GM23248 (cell line): ENCODE measurements at places on chromosomes 16 and 17. TPM values are rescaled to one million over a fixed set of nuclear protein-coding genes. Genes with fewer than 3 reads are reported as not detected.

- no peak for DNase-seq
These were observed 382.8 kb downstream of the SEC14L1 start for GRCh38 chr17:77523540-77523939.

DNA sequence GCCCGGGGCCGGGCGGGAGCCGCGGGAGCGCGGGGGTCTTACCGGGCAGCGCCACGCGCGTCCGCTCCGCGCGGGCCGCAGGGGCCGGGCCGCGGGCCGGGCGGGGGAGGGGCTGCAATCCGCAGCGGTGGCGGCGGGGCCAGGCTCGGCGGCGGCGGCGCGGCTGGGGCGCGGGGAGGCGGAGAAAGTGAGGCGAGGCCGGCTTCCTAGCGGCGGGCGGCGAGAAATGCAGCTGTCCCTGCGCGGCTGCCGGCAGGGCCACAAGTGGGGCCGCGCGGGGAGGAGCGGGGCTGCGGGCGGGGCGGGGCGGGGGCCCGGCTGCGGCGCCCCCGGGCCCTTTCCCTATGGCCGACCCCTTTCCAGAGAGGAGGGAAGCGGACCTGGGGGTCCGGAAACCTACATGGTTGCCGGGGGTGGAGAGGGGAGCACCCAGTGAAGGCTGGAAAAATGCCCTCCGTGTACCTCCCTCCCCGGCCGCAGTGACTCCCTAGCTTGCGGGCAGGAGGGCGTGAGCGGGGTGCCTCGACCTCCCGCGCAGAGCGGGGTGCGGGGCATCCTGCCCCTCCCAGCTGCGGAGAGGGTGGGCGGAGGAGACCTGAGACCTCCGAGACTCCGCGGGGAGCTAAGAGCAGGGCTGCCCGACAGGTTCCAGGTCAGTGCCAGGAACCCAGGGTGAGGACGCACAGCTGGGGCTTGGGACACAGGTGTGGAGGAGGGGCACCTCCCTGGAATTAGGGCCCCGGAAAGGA, at the start of gene CUEDC1:
Gene CUEDC1, minus strand, starts transcription at position 230 of the 749 bp plus-strand sequence. CDS start 69,848 bp downstream, outside the sequence.
- DNase-seq, result peak; percentile 88

DNA sequence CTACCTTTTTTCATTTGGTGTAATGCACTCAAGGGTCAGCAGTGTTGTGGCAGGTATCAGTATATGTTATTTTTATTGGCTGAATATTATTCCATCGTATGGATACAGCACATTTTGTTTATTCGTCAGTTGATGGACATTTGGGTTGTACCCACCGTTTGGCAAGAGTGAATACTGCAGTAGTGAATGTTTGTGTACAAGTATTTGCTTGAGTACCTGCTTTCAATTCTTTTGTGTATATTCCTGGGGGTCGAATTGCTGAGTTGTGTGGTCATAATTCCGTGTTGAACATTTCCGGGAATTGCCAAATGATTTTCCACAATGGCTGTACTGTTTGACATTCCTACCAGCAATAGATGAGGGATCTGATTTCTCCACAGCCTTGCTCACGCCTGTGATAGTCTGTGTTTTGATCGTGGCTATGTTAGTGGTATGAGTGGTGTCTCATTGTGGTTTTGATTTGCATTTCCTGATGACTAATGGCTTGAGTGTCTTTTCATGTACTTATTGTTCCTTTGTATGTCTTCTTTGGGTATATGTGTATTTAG, 108.4 kb downstream of the OR1D5 start:
- DNase-seq, result peak; percentile 95

GRCh38 chr16:912684-913613, 57.8 kb downstream of the LMF1 start:
- no peak for DNase-seq

DNA sequence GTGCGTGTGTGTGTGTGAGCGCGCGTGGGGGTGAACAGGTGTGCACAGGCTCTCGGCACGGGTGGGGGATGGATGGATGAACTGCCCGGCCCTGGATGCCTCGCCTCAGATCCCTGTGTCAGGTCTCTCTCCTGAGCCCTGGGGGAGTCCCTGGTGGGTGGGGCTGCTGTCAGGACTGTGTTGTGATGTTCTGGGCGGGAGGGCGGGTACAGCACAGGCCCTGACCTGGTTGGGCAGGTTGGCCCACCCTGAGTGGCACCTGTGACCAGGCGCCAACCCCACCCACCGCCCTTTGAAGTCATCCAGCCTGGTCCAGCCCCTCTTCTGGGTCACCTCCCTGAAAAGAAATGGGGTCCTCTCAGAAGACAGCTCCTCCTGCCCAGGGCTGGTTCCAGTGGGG, 41.6 kb upstream of the TAC4 start:
- DNase-seq, result no peak

- DNase-seq, result peak; percentile 78
These were observed 50.2 kb downstream of the CDH11 start for GRCh38 chr16:65071433-65072311.

DNA sequence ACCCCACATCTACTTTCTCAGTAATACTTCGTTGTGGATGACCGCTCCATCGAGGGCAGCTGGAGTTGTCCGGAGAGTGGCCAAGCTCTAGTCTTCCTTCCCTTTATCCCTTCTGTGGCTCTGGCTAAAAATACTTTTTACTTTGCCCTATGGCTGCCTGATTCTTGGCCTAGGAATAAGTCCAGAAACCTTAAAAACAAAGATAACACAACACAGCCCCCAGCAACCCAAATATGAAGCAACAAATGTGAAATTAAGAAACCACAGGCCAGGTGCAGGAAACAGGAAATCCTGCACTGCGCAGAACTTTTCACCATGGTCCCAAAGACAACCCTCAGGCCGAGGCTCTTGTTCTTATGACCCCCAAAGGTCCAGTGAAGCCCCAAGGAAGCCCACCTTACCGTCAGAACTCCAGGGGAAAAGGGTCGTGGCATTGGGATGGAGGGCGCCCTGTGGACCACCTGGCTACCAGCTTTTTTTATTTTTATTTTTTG, 26.0 kb downstream of the TK2 start:
- DNase-seq, result no peak

- no peak for DNase-seq
These were observed 42.9 kb downstream of the LMF1 start for GRCh38 chr16:927931-928330.

GRCh38 chr17:67427424-67427823, 50.3 kb downstream of the PITPNC1 start:
- DNase-seq, result no peak

DNA sequence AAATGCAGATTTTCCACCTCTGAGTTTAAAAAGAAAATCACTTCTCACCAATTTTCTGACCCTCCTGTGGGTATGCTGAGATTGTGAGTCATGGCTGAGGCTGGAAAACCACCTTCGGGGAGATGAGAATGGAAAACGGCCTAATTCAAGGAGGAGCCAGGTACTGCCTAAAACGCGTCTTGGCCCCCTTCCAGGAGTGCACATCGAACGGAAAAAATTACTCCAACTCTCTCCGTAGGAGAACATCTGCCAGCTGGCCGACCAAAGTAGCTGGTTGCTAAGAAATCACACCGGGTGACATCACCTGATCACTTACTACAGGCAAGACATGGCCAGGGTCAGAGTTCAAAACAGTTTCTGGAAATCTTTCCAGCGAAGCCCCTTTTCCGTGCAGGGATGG, 107.6 kb downstream of the ZNF423 start:
- DNase-seq, result peak; percentile 40

- DNase-seq, result no peak
These were observed 3.2 kb downstream of the SOST start for GRCh38 chr17:43755389-43755875.

- DNase-seq, result peak; percentile 47
These were observed at the start of gene RPRML for GRCh38 chr17:46979147-46979863. Gene RPRML (minus strand): TSS chr17:46979253. CDS start chr17:46979007, 246 bp downstream.

- peak; percentile 90 for DNase-seq
These were observed 24.1 kb upstream of the ADORA2B start for GRCh38 chr17:15920758-15921239.

DNA sequence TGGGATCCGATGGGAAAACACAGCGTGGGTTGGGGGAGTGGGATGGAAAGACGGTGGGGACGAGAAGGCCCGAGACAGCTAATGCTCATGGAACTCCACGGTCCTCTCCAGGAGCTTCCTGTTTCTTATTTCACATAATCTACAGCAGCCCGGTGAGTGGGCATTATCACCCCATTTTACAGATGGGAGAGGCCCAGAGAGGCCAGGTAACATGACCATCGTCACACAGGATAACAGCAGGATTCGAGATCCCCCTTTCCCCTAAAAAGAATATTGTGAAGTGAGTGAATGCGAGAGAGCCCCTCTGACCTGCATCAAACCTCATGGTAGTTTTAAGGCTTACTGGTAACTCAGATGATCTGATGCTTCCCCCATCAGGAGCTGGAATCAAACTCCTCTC, 12.0 kb downstream of the CIBAR2 start:
- DNase-seq, result no peak

- peak; percentile 71 for DNase-seq
These were observed 28.3 kb upstream of the APPBP2 start for GRCh38 chr17:60554377-60554788.

DNA sequence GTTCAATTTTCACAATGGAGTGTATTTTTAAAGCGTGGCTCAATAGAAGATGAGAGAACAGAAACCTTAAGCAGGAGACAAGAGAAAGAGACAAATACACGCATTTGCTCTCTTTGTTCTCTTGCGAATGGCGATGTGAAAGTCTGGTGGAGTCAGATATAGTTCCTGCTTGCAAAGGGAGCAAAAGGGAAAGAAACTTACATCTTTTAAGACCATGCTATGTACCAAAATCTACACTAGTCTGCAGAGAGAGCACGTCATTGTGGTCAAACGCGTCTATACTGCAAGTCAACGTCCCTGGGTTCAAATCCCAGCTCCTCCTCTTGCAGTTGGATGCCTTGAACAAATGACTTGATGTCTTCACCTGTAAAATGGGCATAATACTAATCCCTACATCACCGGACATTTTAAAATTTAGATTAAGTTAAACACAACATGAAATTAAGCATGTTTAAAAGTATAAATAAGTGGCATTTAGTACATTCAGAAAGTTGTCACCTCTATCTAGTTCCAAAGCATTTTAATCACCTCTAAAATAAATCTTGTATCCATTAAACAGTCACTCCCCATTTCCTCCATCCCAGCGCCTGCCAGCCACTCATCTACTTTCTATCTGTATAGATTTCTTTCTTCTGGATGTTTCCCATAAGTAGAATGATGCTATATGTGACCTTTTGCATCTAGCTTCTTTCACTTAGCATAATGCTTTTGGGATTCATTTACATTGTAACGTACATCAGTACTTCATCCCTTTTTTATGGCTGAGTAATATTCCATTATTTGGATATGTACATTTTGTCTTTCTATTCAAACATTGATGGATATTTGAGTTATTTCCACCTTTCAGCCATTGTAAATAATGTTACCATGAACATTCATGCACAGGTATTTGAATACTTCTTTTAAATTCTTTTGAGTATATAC, 406.9 kb downstream of the TMEM114 start:
- no peak for DNase-seq

DNA sequence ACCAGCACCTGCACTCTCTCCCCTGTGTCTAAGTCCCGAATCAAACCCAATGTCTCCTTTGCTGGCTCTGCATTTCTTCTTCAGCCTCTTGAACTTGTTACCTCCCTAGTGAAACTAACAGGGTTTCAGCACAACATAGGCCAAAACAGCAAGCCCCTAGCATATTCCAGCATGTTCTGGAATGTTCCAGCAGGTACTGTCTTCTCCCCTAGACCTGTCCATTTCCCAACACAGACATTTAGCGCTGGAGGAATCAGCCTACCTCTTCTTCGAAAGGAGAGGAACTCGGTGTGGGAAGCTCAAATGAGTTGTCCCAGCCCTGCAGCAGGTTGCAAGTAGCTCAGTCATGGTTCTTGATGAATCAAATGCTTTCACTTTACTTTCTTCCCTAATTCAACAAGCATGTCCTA, 47.1 kb downstream of the LITAF start:
- DNase-seq, result no peak

DNA sequence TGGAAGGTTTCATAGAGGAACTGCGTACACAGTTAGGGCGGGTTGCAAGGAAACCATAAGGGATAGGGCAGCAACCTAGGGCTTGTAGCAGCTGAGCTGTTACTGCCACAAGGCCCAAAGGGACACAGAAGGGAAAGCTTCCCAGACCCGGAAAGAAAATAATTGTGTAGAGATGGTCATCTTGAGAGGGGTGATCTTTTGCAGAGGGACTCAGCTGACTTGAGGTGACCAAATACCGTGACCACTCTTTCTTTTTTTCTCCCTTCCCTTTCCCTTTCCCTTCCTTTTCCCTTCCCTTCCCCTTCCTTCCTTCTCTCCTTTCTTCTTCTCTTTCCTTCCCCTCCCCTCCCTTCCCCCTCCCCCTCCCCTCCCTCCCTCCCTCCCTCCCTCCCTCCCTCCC, 8.5 kb upstream of the CREBBP start:
- no peak for DNase-seq

GRCh38 chr16:24052329-24053098, 203.6 kb upstream of the CACNG3 start:
- DNase-seq, result no peak

DNA sequence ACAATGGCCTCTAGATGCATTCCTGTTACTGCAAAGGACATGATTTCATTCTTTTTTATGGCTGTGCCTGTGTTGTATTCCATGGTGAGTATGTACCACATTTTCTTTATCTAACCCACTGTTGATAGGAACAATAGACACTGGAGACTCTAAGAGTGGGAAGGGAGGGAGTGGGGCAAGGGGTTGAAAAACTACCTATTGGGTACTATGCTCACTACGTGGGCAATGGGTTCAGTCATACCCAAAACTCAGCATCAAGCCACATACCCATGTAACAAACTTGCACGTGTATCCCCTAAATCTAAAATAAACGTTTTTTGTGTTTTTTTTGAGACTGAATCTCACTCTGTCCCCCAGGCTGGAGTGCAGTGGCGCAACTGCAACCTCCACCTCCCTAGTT, 47.1 kb upstream of the SCNN1B start:
- no peak for DNase-seq

The CACNG4 gene
- total RNA-seq, result not detected in 2 replicates

The SEBOX gene
- not detected in 2 replicates for total RNA-seq

The TRIM72 gene
- not detected in 2 replicates for total RNA-seq

The TAC4 gene
- total RNA-seq, result not detected in 2 replicates

The PPY gene
- not detected in 2 replicates for total RNA-seq

The KRT9 gene
- not detected in 2 replicates for total RNA-seq

The ABI3 gene
- total RNA-seq, result not detected in 2 replicates

The SCGB1C2 gene
- total RNA-seq, result not detected in 2 replicates

The HOXB9 gene
- not detected in 2 replicates for total RNA-seq

The FBXL16 gene
- 0.54 TPM in 1 of 2 replicates, not detected in the other for total RNA-seq

The TBC1D3G gene
- total RNA-seq, result not detected in 2 replicates

The PPP1R1B gene
- total RNA-seq, result not detected in 2 replicates
